ENCODE measurements at places on chromosomes 5 and 9.

DNA sequence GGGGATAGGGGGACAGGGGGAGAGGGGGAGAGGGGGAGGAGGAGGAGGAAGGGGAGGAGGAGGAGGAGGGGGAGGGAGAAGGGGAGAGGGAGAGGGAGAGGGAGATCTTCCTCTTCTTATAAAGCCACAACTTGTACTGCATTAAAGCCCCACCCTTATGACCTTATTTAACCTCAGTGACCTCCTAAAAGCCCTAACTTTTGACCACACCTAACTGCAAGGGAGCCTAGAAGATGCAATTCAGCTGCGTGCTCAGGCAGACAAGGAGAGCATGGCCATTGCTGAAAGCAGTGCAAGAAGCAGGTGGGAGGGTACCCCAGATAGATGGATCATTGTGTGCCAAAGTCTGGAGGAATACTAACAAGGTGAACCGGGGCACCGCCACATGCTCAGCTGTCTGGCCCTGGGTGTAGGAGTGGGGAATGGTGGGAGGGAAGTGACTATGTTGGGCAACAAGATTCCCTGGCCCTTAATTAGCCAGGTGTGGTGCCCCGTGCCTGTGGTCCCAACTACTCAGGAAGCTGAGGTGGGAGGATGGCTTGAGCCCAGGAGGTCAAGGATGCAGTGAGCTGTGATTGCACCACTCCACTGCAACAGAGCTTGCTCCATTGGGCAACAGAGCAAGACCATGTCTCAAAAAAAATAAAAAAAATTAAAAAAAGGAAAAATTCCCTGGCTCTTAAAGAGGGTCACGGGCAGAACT is 125.4 kb upstream of the BOD1 start:
- DNase-seq, result no peak

DNA sequence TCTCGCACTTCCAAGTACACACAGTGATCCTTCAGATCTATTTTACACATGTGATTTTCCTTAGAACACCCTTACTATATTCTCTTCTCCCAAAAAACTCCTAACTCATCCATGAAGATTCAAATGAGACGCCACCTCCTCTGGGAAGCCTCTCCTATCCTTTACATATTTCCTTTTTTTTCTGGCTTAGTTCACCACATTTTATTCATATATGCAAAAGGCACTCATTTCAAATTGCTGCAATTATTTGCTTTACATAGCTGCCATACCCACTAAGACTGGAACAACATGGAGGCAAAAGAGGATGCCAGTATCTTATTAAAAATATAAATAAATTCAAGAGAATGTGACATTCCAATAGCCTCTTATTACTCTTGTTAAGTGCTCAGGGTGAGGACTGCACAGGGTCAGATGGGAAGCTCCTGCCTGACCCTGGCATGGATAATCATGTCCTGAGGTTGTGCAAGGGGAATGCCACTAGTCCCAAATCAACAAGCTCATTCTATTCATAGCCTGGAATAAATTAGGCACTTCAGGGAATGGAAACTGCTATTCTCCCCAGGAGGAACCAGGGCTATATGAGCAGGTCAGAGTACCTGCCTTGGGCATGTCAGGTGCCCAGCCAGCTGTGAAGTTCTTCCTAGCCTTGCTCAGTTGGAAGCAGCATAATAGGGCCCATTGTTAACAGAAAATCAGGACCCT is 262.9 kb downstream of the FBXL17 start:
- no peak for DNase-seq

DNA sequence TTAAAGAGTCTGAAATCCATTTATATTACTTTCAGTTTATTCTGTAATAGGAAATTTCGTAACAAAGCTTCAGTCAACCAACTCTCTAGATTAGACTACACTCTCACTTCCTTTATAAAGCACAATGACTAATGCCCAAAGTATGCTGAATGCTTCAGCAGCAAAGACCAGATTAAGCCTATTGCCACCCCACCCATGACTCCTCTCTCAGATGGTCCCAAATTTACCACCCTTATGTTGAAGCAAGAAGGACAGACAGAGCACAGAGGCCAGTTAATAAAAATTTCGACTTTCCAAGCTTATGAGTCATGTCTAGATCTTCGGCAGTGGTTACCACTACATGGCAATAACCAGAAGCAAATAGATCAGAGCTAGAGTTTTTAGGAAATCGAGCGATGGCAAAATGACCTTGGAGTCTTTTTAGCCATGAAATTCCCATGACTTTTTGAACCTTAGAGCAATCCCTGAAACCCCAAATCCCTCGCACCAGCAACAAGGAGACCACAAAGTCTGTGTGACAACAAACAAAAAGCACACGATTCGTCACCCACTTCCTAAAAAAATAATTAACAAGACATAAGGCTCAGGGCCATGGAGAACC is 287.8 kb upstream of the RASA1 start:
- no peak for DNase-seq

DNA sequence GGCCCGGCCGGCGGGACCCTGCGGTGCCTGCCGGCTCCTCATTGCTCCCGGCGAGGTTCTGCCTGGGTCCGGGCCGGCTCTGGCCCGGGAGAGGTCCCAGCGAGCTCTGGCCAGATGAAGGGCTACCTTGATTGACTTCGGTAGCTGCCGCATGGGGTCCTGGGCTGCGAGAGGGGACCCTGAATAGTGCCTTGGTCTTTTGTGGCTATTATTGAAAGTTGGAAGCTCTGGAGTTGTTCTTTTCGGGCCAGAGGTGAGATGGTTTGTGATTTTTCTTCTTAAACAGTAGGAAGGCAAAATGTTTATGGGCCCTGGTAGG is 635 bp downstream of the NAA35 start:
- DNase-seq, result no peak

GRCh38 chr9:105144841-105145240 is 99.6 kb upstream of the SLC44A1 start:
- no peak for DNase-seq

DNA sequence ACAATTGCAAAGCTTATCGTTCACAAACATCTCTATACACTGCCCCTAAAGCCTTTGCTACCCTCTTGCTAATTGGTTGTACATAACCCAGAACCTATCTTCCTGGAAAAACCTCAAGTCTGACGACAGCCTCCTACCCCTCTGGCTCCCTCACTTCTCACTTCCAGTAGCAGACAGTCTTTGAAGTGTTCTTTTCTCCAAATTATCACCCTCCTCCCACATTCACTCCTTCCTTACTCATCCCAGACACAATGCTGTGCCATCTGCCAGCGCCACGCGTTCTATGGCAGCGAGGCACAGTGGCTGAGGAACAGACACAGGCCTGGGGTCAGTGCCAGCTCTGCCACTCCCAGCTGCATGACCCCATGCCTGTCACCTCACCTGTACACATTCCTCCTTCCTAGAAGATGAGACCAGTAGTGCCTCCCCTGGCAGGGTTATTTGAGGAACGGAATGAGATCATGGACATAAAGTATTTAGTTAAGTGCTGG is 27.7 kb downstream of the CLTA start:
- DNase-seq, result no peak

DNA sequence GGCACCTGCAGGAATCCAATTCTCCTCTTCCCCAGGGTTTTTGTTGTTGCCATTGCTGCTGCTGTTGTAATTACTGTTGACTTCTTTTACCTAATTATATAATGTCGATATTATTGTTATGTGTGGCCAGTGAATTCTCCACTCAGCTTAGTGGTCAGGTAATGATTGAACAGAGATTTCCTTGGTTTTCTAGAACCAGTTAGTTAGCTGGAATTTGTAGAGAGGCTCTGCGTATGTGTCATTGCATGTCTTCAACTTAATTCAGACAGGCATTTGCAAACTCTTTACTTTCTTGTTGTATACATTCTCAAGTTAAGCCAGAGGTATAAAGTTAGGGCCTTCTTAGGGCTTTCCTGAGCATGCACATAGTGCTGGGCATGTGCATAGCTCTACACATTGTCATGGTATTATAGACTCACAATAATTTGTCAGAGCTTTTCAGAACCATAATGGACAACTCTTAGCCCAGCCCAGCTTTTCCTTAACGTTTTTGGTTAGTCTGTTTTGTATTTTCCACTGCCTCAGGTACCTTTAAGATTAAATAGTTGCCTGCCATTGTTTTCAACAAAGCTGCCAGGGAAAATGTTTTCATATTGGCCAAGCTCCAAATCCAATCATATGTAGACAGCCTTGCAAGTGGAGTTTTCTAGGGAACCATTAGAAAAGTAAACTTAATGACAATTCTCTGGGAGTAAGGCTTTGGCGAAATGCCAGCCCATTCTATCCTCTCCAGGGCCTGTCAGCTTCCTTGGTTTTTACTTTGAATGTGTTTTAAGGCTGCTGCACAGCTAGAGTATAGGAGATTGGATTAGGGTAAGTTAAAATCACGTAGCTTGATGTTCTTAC is 68.1 kb downstream of the UBE2R2 start:
- no peak for DNase-seq

Data from NCI-H526 treated with DMSO at 0.1 percent for 48 hours (cell line).